NCI-H2081 treated with DMSO at 0.1 percent for 48 hours (cell line): ENCODE measurements at places on chromosomes 12 and 14.

DNA sequence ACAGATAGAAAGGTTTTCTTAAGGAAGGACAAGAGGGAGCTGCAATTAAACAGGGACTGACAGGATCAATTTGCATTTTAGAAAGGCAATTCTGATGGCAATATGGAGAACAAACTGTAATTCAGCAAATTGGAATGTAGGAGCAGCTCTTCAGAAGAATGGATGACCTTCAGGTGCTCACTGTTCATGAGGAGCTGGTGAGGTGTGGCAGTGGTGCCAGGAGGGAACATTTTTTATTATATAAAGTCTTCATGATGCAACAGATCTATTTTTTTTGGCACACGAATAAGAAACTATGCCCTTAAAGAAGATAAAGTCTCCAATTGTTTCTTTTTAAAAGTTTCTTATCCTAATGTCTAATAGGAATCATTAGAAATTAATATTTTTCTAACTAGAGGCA, 151.7 kb downstream of the SLC38A4 start:
- DNase-seq: no peak

DNA sequence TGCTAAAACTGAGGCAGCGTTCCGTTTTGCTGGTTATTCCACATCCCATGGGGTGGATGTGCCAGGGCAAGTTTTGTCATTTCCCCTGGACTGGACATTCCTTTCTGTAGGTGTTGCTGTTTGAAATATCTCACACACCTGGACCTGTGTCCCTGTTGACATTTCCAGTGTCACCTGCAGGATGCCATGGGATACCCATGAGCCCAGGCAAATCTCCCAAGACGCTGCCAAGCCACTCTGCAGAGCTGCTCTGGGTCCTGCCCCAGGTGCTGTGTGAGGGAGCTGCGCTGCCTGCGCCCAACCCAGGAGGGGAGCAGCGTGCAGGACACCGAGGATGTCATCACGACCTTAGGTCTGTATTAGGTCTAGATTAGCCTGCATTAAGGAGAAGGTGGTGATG, 5.2 kb upstream of the PACS2 start:
- no peak for DNase-seq

DNA sequence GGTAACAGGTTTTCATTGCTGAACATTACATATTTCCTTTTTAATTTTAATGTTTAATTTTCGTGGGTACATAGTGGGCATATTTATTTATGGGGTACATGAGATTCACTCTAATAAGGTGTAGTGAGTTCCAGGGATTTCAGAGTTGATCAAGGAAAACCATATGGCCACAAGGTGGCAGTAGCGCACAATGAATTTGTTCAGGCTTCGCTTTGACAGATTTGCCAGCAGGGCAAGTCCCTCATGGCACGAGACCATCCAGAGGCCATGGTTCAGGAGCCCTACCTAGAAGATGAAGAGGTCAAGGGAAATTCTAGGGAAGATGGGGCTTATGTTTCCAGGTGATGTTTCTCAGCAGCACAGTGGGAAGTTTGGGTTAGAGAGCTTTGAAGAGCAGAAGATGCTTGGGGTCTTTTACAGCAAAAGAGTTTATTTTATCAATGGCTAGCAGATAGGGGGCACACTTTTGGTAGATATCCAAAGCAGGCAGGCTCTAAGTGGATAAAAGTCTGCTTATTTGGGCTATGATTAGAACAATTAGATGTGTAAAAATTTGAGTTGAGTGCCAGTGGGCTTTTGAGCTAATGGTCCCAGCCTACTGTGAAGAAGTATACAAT, 1004.4 kb downstream of the AACS start:
- DNase-seq: peak; percentile 36

DNA sequence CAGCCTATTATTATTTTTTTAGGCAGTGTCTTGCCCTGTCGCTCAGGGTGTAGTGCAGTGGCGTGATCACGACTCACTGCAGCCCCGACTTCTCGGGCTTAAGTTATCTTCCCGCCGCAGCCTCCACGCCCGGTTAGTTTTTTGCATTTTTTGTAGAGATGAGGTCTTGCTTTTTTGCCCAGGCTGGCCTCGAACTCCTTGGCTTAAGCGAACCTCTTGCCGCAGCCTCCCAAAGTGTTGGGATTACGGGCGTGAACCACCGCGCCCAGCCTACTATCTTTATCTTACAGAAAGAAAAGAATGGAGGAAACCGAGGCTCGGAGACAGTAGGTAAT, 507 bp upstream of the PTPN11 start:
- DNase-seq: no peak

- DNase-seq: no peak
These were observed 5.5 kb upstream of the BCL11B start for GRCh38 chr14:99277530-99277929.

DNA sequence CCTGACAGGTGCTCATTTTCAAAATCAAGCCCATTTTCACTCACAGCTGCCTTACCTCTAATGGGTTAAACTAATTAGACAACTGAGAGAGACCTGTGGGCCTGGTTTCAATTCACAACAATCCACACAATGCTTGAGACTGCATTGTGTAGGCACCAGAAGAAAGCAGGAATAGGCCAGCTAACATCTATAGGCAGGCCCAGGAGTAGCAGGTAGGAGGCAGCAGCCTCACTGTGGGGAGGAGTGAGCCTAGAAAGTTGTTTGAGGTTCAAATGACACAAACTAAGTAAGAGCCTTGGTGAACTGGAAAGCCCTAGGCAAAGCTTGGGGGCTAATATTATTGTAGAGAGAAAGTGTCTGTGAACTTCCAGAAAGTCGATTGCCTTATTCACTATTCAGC, 289.5 kb upstream of the CCDC196 start:
- no peak for DNase-seq
